SW 1271 (cell line): ENCODE measurements at places on chromosomes 5 and 9.
A peak's percentile ranks its signal among the peaks of the same experiment; 100 is the strongest.

DNA sequence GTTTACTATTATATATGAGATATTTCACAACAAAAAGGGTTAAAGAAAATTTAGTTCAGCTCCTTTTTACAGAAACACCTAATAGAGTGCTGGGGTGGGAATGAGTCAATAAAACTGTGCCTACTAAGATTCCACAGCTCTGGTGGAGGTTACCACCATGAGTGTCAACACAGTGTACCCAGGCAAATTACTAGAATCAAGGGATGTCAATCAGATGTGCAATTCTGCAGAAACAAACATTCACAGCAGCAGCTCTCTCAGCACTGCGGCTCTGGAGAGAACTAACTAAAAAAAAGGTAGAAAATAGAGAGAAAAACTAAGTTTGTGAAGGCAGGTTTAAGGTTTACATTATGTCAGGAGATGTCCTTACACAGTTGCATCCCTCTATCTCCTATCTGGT is 1313.0 kb downstream of the MAT2B start:
- no peak for DNase-seq

- no peak for DNase-seq
Measured at GRCh38 chr5:87836696-87837095, 424.0 kb upstream of the CCNH start.

- no peak for DNase-seq
Measured at GRCh38 chr5:3490957-3491507, 104.6 kb upstream of the IRX1 start.

GRCh38 chr5:50958852-50959457 is 292.5 kb downstream of the PARP8 start:
- DNase-seq = peak; percentile 6

- DNase-seq = no peak
Measured at GRCh38 chr5:141762790-141763368, 80.8 kb upstream of the ARAP3 start.

- no peak for DNase-seq
Measured at GRCh38 chr5:181221105-181221791, 1.8 kb upstream of the TRIM41 start.

- no peak for DNase-seq
Measured at GRCh38 chr5:1473746-1474145, 28.5 kb upstream of the SLC6A3 start.

DNA sequence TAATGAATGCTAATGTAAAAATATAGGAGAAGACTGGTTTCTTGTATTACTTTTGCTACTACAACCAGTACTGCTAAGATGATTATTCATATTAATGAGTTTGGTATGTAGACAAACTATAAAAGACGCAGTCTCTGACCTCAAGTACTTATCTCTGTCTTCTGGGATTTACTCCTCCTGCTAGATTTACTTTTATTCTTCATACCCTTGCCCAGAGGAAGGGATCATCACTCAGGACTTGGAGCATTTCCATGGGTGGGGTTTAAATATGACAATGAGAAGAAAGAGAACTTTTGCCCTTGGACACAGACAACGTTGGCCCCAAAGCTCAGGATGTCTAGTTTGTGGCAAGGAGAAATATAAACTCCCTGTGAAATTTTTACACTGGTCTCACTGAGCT is 126.1 kb downstream of the BNC2 start:
- DNase-seq = no peak

GRCh38 chr9:112249277-112249676 is 74.2 kb upstream of the SUSD1 start:
- no peak for DNase-seq

- peak; percentile 61 for DNase-seq
Measured at GRCh38 chr5:154190595-154191304, at the start of gene GALNT10. TSS of gene GALNT10 (plus strand) at chr5:154190733. CDS start at chr5:154190867, 134 bp downstream.

- no peak for DNase-seq
Measured at GRCh38 chr5:32692036-32692746, 18.9 kb upstream of the NPR3 start.

DNA sequence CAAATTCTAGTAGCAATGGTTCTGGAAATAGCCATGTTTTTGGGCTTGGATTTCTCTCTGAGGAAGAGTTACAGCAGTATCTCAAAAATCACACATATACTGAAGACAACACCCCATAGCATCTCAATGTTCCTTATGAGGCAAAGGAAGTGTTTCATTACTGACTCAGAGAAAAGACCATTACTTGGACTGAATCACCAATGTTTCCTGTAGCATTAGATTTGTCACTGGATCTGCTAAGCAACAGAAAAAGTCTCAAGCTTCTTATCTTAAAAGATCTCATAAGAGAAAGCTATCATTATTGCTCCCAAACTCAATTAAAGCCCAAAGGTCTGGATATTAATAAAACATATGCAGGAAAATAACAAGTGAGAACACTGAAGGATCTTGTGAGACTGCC is 272.4 kb downstream of the ADAMTS6 start:
- peak; percentile 93 for DNase-seq

- no peak for DNase-seq
Measured at GRCh38 chr5:66596636-66597182, 516 bp downstream of the MAST4 start.

DNA sequence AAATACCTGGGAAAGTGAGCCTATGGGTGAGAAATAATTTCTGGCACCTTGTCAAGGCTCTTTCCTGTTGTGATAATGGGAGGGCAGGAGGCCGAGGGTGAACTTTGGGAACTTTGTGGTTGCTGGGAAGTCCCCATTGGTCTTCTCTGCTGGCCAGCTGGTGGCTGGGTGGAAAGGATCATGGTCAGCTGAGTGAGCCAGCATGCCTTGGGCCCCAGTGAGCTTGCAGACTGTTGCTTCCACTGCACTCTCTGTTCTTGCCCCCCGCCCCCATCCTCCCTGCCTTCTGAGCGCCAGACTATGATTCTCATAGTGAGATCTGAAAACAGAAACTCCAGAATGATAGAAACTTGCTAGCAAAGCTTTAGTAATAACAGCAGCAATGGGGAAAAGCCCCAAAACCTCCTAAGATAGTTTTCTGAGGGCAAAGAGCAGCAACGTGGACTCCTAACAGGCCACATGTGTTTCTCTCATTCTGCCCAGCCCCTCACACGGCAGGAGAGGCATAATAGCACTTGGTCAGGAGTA is 139.2 kb upstream of the SMARCA2 start:
- DNase-seq = no peak

GRCh38 chr5:105392122-105392709 is 1829.6 kb upstream of the NUDT12 start:
- DNase-seq = no peak

- no peak for DNase-seq
Measured at GRCh38 chr9:124198948-124199347, 58.8 kb upstream of the NEK6 start.

- DNase-seq = peak; percentile 15
Measured at GRCh38 chr9:134058716-134059115, 9.1 kb downstream of the BRD3 start.

GRCh38 chr9:13627071-13627470 is 347.6 kb upstream of the MPDZ start:
- DNase-seq = no peak

DNA sequence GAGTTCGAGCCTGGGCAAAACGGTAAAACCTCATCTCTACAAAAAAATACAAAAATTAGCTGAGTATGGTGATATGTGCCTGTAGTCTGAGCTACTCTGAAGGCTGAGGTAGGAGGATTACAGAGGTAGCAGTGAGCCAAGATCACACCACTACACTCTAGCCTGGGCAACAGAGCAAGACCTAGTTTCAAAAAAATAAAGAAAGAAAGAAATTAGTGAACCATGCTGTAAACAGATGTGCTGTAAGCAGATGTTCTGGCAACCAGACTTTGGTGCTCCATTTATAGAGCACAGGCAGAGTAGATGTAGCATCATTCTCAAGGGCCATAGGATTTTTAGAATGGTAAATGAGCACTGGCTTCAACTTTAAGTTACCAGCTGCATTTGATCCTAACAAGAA is 115.4 kb downstream of the ST8SIA4 start:
- no peak for DNase-seq

- DNase-seq = no peak
Measured at GRCh38 chr9:118459913-118460312, 755.7 kb downstream of the TLR4 start.

- no peak for DNase-seq
Measured at GRCh38 chr5:151139015-151139414, 18.6 kb downstream of the ANXA6 start.

DNA sequence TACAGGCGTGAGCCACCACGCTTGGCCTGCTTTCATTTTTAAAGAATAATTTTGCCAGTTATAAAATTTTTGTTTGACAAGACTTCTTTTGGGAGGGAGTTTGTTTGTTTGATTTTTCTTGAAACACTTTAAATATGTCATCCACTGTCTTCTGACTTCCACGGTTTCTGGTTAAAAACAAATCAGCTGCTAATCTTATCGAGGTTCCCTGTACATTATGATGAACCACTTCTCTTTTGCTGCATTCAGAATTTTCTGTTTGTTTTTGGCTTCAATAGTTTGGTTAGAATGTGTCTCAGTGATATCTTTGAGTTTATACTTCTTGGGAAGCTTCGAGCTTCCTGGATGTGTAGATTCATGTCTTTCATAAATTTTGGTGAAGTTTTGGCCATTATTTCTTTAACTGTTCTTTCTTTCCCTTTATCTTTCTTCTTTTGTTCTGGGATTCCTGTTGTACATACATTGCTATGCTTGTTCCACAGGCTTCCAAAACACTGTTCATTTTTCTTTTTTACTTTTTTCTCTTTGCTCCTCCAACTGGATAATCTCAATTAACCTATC is 60.8 kb downstream of the MSX2 start:
- no peak for DNase-seq

DNA sequence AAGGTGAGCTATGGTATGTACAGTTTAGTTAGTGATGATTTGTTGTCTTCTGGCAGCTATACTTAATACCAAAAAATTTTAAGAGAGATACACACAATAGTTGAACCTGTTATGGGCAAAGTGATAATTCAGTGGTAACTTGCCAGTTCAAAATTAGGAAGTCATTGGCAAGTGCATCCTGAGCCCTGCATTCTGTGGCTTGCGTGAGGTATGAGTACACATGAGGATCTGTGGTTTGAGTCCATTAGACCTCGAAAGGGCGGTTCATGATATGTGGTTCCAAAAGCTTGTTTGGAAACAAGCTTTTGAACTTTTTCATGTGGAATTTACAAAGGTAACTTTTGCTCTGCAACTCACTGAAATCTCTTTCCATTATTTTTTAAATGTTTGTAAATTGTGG is 47.0 kb downstream of the GPR21 start:
- DNase-seq = no peak

DNA sequence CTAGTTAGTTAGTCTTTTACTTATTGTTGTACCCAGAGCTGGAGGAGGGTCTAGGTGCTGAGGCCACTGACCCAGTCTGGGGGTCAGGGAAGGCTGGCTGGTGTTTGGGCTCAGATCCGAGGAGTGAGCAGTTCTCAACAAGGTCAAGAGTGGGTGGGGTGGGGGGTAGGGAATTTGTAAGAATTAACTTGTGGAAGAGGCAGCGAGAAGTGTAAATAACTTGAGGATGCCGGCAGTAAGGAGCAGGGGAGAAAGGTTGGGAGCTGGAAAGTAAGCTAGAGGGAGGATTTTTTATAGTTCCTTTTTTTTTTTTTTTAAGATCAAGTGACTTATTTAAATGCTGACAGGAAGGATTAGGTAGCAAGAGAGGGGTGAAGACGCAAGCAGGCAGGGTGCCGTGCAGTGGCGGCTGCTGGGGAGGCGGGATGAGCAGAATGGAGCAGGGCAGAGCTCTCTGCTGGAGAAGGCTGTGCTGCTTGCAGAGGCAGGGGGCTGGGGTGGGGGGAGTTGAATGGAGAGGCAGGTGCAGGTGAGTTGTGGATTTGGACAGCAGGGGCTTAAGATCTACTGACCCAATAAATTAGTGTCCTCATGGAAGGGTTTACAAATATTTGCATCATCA is 35.3 kb upstream of the SMIM32 start:
- DNase-seq = no peak

DNA sequence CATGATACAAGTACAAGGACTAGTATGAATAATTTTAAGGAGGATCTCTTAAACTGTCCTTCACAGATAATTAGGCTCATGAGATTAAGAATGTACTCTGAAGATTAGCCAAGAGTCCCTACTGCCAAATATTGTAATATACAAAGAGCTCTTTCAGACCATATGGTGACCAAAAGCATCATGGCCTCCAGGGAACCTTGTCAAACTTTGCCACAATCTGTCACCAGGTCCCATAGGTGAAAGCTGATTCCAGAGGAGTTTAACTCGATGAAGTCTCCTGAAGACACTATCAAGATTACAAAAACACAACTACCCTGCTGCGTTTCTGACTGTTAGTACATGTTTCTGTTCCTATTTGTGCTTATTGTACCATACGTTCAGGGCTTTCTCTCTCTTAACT is 395.4 kb upstream of the ITGA1 start:
- no peak for DNase-seq

DNA sequence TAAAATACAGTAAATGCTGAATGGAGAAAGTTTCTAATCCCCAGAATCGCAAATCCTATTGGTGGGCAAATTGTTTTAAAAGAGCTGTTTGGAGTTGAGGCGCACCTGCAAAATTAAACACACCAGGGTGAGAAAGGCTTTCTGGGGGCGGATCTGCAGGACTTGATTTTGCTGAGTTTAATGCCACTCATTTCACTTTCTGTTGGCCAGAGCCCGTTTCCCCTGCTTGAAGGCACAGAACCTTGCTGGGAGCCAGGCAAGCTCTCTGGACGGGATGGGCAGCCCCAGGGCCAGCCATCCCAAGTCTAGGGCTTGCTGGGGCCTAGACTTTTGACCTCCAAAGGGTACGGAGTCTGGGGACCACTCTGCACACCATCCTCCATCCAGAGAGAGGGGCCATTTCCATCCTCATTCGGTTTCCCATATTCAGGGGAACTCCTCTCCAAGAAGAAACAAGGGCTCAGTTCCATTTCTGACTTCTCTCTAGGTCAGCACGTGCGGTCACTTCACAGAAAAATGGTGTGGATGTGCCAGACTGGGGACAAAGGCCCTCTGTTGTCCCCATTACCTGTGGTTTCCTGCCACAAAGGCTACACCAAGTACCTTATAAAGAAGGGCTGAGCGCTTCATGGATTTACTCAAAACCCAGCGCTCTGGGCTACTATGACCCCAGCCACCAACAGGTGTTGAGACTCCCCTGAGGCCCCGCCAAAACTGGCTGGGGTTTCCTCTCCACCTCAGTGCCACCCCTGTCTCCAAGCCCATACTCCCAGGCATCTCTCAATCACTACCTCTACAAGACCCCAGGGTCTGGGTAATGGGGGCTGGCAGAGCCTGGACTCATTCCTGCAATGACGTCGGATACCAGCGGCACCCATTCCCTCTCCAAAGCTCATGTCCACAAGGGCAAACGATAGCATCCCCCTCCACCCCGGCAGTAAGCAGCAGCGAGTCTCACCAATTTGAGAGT is 170.0 kb downstream of the AUH start:
- no peak for DNase-seq

DNA sequence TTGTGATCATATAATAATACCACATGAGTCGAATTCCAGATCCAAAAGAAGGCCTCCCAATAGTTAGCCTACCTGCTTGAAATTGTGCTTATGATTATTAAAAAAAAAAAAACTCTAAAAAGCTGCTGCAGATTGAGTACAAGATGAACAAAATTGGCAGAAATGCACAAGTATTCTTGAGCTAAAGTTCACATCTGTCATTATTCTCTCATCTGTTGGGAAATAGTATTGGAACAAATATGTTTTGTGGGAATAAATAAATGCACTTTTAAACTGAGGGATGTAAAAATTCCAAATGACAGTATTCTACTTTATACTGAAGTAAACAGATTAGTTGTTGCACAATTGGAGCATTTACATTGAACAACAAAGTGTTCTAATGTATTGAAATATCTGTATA is 15.7 kb downstream of the DAB2 start:
- no peak for DNase-seq
